ENCODE measurements at places on chromosomes 7 and 10.

- peak; percentile 42 for DNase-seq
Measured at GRCh38 chr7:22564511-22565045, 64.6 kb upstream of the STEAP1B start.

GRCh38 chr10:3143791-3144434 lies 28.7 kb downstream of the PITRM1 start:
- DNase-seq = no peak

GRCh38 chr7:19249281-19249680 lies 104.1 kb upstream of the FERD3L start:
- no peak for DNase-seq

- no peak for DNase-seq
Measured at GRCh38 chr7:76283254-76284159, 19.0 kb upstream of the HSPB1 start.

- DNase-seq = no peak
Measured at GRCh38 chr7:81873559-81873958, 103.7 kb upstream of the HGF start.

DNA sequence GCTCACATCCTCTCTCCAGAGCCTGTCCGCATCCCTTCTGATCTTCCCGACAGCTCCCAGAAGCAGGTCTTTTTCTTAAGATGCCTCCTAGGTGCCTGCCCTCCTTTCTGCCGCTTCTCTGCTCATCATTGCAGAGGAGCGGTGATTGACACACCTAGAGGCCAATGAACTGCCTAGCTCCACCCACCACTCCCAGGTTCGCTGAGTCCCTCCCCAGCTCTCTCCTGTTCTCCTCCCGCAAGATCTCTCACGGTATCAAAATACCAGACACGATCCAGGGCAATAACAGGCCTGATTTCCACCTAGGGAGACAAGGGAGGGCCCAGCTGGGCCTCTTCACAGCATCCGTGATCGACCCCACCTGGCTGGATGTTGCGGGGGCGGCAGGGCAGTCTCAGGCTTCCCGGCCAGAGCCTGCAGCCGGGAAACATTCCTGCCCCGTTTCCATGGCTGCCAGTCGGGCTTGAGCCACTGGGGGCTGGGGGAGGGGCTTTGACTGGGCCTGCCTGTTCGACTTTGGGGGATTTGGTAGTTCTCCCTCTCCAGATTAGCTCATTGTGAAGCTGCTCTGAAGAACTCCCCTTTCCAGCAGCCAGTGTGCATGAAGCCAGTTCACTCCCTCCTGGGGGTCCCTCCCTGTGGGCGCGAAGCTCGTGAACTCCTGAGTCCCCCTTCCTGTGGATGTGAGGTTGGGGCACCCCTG lies 373.5 kb downstream of the RPS24 start:
- DNase-seq = peak; percentile 61

DNA sequence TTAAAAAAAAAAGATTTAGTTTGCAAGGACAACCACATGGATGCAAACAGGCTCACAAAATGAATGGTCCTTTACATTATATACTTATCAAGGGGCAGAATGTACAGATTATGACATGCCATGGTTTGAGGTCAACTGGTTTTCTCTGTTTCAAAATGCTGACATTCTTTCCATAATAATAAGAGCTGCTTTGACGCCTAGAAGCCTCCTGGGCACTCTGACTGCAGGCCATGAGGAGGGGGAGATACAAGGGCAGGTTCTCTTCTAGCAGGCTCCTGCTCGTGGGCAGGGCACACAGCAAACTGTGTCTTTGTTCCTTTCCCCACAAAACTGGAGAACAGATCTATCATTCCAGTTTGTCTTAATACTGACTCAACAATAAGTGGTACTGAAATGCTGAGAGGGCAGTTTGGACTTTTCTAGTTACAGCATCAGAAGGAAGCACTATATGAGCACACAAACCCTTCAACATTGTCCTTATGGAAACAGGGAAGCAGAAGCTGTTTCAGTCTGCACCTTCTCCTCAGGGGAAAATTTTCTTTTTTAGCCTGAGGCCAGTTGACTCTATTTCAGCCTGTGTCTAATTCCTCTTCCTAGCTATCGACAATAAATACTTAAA lies 314.9 kb upstream of the AOAH start:
- no peak for DNase-seq

- DNase-seq = no peak
Measured at GRCh38 chr7:5598261-5598761, 174.7 kb upstream of the TNRC18 start.

GRCh38 chr7:26065652-26066051 lies 86.3 kb upstream of the NFE2L3 start:
- DNase-seq = no peak

- no peak for DNase-seq
Measured at GRCh38 chr7:128890306-128891109, 20.0 kb downstream of the KCP start.

DNA sequence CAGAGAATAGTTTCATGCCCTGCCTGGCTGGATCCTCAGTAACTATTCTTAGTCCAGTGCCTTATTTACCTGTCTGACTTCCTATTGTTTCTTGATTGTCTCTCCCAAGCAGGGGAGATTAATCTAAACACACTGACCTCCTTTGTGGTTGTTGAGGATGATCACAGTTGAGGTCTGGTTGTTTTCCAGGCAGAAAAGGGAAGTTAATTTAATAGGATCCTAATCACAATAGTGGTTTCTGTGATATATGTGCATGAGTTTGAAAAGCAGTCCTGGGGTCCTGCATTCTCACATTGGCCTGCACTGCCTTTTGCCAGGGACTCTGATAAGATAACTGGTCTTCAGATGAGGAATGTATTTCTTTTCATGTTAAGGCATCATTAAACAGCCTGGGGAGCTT lies 130.1 kb downstream of the SND1 start:
- no peak for DNase-seq

DNA sequence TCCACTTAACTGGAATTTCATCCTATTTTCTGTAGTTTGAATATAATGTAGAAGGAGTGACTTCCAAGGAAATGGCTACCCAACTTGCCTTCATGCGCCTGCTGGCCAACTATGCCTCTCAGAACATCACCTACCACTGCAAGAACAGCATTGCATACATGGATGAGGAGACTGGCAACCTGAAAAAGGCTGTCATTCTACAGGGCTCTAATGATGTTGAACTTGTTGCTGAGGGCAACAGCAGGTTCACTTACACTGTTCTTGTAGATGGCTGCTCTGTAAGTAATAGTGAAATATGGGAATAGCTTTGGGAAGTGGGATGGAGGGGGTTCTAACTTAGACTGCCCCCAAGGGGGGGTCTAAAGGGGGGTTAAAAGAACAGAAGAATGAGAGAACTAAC lies 34.5 kb downstream of the COL1A2 start:
- no peak for DNase-seq

GRCh38 chr7:70614237-70615045 lies 517.5 kb upstream of the GALNT17 start:
- no peak for DNase-seq

GRCh38 chr7:157518514-157519175 lies 181.8 kb downstream of the DNAJB6 start:
- no peak for DNase-seq

DNA sequence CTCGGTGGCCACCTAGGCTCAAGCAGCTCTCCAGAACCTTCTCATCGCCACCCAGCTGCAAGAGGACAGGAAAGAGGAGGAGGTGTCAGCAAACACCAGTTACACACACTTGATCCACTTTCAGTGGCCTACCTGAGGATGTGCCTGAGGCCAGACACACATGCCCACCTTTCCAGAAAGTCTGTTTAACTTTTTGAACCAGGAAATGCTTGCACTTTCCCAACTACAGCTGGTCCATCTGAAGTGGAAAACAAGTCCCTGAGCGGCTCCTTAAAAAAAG lies 15.7 kb upstream of the CYREN start:
- no peak for DNase-seq

DNA sequence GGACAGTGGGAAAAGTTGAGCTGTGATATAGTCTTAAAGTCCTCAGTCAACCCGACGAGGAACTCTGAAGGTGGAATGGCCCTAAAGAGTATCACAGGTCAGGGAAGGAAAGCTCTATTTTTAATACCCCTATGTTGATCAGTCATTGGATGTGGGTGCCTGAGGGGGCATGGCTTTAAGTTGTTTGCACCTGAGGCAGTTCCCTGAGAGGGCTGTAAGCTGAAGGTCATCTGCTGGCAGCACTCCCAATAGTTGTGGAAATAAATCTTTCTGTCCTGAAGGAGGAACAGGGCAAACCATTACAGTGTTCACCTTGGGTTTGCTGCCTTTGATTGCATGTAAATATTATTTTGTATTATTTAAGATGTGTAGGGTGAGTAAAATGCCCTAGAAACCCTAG lies 17.8 kb upstream of the C1GALT1 start:
- no peak for DNase-seq

GRCh38 chr7:2691011-2691707 lies 3.2 kb downstream of the AMZ1 start:
- no peak for DNase-seq

GRCh38 chr7:26083113-26083512 lies 68.9 kb upstream of the NFE2L3 start:
- DNase-seq = no peak

DNA sequence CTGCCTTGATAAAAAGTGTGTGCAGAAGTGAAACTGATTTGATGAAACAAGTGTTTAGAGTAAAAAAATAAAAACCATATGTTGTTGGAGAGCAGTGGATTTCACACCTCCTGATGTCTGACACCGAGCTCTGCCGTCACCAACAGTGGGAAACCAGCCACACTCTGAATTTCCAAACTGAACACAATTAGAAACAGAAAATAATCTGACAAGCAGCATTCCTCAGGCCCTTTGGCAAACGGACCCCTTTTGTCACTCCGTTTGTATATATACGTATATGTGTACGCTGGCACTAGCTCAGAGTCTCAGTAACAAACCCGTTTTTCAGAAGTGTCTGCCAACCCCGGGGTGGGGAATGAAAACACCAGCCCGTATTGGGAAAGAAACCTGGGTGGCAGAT lies 32.4 kb downstream of the TACC2 start:
- no peak for DNase-seq

DNA sequence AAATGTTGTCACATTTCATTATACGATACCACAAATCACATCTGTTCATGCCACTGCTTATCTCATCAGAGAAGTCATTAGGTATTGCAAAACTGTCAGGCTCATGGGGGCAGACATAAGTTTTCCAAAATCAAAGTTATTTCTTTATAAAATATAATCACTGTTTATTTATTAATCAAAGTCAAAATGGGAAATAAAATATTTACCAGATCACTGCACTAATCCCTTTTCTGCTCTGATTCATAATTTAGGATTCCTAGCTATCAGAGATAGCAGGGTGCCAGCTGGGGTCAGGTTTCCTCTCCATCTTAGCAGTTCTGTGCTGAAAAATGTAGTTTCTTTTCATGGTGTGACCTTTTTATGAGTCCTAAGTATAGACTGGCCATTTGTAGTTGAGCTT lies 117.7 kb upstream of the LANCL2 start:
- DNase-seq = no peak

DNA sequence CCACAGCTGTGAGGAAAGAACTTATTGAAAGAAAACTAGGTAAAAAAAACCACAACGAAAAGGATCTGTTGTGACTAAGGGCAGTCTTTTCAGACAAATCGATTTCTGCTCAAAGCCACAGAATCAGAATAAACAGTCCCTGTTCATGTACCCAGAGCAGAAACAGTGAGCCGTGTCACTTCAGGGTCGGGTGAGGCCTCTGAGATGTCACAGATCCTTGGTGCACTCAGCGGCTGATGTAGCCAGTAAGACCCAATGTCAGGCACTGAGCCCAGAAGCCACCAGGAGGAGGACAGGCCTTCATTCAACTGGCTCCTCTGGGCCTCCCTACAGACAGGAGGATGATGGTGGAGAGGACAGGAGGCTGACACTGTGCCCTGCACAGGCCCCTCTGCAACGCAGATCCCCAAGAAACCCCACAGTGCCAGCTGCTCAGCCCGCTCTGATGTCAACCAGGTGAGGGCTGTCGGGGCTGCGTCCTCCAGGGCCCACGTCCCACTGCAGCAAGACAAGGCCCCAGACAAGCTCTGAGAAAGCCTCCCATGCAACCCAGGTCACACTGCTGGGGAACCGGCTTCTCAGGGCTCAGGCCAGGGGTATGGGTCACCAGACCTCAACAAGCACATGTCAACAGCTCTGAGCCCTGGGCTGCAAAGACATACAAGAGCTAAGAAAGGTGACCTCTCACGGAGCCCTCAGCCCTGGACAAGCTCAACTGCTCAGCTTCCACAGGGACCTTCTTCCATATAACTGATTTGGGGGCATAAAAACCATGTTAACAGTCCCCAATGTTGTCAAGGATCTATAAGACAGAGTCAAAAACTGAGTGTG lies 190.6 kb downstream of the PARD3 start:
- DNase-seq = no peak

- DNase-seq = no peak
Measured at GRCh38 chr10:82191653-82192052, 316.7 kb downstream of the NRG3 start.

DNA sequence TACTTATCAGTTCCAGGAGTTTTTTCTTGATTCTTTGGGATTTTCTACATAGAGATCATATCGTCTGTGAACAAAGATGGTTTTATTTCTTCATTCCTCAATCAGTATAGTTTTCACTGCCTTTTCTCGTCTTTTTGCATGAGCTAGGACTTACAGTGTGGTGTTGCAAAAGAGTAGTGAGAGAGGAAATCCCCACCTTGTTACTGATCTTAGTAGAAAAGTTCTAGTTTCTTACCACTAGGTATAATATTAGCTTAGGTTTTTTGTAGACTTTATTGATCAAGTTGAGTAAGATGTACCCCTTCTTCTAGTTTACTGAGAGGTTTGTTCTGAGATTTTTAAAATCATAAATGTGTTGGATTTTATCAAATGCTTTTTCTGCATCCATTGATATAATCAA lies 123.3 kb downstream of the TMEM26 start:
- DNase-seq = no peak

DNA sequence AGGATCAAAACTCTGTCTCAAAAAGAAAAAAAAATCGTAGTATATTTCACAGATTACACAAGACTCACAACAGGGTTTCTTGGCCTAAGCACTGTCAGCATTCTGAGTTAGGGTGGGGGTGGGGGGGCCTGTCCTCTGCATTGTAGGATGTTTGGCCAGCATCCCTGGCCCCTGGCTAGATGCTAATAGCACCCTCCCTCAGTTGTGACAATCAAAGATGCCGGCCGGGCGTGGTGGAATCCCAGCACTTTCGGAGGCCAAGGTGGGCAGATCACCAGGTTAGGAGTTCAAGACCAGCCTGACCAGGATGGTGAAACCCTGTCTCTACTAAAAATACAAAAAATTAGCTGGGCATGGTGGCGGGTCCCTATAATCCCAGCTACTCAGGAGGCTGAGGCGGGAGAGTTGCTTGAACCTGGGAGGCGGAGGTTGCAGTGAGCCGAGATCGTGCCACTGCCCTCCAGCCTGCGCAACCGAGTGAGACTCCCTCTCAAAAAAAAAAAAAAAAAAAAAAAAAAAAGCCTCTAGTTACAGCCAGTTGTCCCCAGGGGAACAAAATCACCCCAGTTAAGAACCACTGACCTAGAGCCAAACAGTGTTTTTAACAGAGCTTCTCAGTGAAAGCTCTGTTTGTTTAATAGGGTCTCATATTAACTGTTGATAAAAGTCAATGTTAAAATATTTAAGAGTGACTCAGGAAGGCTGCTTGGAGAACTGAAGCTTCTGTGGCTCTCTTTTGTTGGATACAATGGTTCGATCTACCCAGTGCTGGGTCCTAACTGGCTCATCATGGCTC lies 161.0 kb upstream of the FAM171A1 start:
- no peak for DNase-seq

- no peak for DNase-seq
Measured at GRCh38 chr10:58608351-58608750, 95.7 kb downstream of the BICC1 start.

GRCh38 chr7:5396542-5396941 lies 27.1 kb downstream of the TNRC18 start:
- peak; percentile 71 for DNase-seq
